ENCODE measurements at places on chromosomes 2 and 18. TPM values are rescaled to one million over a fixed set of nuclear protein-coding genes. Genes with fewer than 3 reads are reported as not detected.

SPAST gene
- total RNA-seq = 22.4 TPM

ATOH8 gene
- total RNA-seq = 0.12 TPM

- no peak for DNase-seq
These were observed 122.7 kb downstream of the COL6A3 start for GRCh38 chr2:237291138-237291792.

GRCh38 chr2:15971351-15971750, 31.0 kb downstream of the MYCN start:
- no peak for DNase-seq

- DNase-seq = no peak
These were observed 15.1 kb downstream of the CHMP1B start for GRCh38 chr18:11866329-11866728.

DNA sequence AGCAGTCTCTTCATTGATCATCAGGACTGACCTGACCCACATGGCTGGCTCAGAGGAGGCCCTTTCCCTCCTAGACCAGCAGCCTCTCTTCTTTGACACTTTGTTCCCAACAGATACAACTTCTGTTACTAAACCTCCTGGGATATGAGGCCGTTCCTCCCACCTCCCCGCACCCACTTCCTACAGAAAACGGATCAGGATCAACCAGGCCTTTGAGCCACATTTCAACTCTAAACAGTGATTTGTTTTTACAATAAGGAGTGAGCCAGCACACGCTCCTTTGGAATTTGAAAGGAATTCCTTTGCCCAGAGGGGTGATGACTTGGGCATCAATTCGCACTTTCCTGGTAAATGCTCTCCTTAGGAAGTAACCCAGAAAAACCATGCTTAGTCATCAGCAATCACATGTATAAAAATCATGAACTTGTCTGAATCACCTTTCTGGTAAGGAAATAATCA, 180.4 kb downstream of the FAM124B start:
- no peak for DNase-seq

- no peak for DNase-seq
These were observed 217.8 kb downstream of the BCL11A start for GRCh38 chr2:60335533-60336237.

GRCh38 chr2:135674453-135674852, 67.2 kb upstream of the UBXN4 start:
- no peak for DNase-seq
